ENCODE measurements at places on chromosomes 6 and 20. TPM values are rescaled to one million over a fixed set of nuclear protein-coding genes. Genes with fewer than 3 reads are reported as not detected.

- DNase-seq, result no peak
Observed at GRCh38 chr6:31143148-31143547, 4.3 kb upstream of the PSORS1C2 start.

DNA sequence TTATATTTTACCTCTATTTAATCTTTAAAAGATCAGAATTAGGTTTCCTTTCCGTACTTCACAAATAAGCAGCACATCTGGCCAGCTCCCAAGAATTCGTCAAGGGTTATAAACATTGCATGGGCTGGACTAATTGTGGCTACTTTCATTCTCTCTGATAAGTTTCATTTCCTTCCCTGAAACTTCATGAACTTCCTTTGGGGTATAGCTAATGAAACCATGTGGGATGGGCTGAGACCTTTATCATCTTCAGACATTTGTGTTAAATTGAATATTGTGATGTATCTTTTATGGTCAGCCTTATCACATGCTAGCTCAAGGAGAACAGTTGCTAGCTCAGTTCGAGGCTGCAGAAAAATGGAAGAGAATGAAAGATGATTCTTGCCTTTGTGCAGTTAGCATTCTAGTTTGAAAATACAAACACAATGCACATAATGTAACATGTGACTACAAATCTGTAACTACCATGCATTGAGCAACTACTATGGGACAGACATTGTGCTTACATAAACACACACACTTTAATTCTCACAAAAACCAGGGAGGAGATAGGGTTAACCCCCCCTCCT, 1.7 kb upstream of the GMPR start:
- DNase-seq, result no peak

The NOP56 gene
- 279 TPM for total RNA-seq

GRCh38 chr6:111938710-111939109, 65.5 kb upstream of the FYN start:
- DNase-seq, result no peak

The SLC26A8 gene
- total RNA-seq, result not detected

The NMBR gene
- not detected for total RNA-seq

DNA sequence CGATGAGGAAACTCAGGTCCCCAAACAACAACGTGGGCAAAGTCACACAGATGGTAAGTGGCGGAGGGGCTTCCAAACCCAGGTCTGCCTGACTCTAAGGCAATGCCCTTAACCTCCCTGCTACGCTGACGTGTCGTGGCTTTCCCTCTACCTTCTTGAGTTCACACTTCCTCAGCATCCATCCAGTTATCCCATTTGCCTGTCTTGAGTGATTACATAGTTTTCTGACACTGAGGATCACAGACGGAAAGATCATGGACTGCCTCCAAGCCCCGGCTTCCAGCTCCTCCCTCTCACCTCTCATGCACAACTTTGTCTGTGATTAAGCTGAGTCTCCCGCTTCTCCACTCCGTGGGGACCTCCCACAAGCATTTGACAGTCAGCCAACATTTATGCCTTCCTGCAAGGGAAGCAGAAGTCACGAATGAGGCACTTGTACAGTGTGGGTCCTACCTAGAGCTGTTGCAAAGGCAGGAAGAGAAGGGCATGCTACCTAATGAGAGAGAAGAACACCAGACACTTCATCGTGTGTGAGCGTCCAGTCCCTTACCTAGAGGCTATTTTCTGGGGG, 33.8 kb downstream of the TBC1D7 start:
- no peak for DNase-seq

GRCh38 chr20:53146201-53146891, 174.2 kb downstream of the TSHZ2 start:
- no peak for DNase-seq

All from naive thymus-derived CD8-positive, alpha-beta T cell (primary cell).